ENCODE measurements at places on chromosomes 3 and 15.

DNA sequence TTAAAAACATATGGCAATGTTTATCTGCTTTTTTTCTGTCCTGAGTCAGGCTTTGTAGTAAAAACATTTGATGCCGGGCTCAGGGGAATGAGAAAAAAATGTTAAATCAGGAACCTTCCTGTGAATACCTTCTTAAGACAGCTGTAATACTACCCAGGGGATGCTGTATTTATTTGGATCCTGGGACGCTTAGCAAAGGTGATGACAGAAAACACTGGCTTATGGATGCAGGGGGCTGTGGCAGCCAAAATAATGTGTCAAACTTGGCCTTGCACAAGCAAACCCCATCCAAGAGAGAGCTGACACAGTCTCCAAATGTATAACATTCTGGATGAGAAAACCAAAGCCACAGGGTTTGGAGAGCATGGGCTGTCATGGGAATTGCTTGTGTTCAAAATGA, 438.2 kb upstream of the PROK2 start:
- no peak for DNase-seq

DNA sequence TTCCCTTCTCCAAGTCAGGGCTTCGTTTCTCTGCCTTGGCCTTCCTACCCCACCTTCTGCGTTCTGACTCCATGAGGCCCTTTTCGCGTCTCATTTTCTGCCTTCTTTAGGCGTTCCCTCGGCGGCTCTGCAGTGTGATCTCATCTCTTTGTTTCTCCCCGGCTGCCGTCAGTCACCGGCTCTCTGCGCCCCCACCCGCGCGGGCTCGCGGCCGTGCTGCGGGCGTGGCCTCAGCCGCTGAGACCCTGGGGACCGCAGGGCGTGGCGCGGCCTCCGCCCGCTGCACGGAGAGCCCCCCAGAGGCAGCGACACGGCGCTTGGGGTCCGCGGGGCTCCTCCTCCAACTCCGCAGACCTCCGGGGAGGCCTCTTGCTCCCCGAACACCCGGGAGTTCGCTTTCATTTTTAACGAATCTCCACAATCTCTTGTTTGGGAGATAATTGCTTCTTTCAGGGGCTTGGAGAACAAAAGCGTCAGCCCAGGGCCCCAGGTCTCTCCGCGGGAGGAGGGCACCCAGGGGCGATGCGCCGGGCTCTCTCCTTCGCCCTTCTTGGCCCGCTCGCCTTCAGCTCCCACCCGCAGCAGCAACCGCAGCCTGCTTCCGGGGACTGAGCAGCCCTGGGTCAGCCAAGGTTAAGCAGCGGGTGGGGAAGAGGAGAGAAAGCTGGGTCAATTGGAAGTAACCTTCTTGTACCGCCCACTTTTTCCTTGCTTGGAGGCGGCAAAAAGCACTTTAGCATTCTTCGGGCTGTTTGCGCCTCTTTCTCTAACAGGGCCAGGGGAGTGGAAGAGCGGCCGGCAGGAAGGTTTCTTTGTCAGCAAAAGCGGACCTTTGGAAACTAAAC, 35.2 kb downstream of the GAP43 start:
- DNase-seq = peak; percentile 76

GRCh38 chr3:152595975-152596821, 238.7 kb upstream of the P2RY1 start:
- no peak for DNase-seq

- peak; percentile 40 for DNase-seq
Observed at GRCh38 chr3:112464264-112464663, 35.0 kb downstream of the BTLA start.

DNA sequence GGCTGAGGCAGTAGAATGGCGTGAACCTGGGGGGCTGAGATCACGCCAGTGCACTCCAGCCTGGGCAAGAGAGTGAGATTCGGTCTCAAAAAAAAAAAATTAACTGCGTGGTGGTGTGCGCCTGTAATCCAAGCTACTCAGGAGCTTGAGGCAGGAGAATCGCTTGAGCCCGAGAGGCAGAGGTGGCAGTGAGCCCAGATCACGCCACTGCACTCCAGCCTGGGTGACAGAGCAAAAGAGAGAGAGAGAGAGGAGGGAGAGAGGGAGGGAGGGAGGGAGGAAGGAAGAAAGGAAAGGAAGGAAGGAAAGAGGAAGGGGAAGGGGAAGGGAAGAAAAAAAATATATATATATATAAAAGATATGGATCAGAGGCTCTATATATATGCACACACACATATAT, 6.0 kb downstream of the TM4SF19 start:
- DNase-seq = no peak

GRCh38 chr15:67259806-67260205, 5.2 kb downstream of the IQCH start:
- DNase-seq = no peak

GRCh38 chr3:53890726-53891475, 758 bp downstream of the SELENOK start:
- DNase-seq = peak; percentile 37

GRCh38 chr15:31265090-31265870, 61.4 kb upstream of the KLF13 start:
- no peak for DNase-seq

- no peak for DNase-seq
Observed at GRCh38 chr15:40693904-40694687, 878 bp upstream of the RAD51 start.

GRCh38 chr3:101413656-101414055, 93.3 kb upstream of the IMPG2 start:
- DNase-seq = no peak

- DNase-seq = no peak
Observed at GRCh38 chr15:65399001-65399706, 21.4 kb upstream of the IGDCC3 start.

- DNase-seq = no peak
Observed at GRCh38 chr15:94744080-94744793, 512.9 kb downstream of the MCTP2 start.

GRCh38 chr3:57169872-57170623, 4.9 kb upstream of the IL17RD start:
- peak; percentile 78 for DNase-seq

- DNase-seq = no peak
Observed at GRCh38 chr15:72222393-72222792, 8.6 kb downstream of the PKM start.

DNA sequence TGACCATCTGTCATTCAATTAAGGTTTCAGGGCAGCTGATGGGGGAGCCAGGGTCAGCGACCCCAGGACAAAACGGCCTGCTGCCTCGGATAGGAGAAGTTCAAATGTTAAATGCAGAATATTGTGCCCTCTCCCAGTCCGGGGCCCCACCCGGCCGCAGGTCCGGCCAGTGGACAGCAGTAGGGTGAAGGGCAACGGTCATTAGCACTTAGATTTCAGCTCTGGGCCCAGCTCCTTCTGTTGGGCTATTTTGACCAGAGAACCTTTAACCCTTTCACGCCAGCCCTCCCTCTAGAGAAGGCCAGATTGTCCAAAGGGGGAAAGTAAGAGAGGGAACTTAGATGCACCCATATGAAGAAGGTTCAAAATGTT, 16.1 kb upstream of the ONECUT1 start:
- DNase-seq = no peak

- DNase-seq = no peak
Observed at GRCh38 chr3:190150681-190151080, 30.0 kb upstream of the P3H2 start.

DNA sequence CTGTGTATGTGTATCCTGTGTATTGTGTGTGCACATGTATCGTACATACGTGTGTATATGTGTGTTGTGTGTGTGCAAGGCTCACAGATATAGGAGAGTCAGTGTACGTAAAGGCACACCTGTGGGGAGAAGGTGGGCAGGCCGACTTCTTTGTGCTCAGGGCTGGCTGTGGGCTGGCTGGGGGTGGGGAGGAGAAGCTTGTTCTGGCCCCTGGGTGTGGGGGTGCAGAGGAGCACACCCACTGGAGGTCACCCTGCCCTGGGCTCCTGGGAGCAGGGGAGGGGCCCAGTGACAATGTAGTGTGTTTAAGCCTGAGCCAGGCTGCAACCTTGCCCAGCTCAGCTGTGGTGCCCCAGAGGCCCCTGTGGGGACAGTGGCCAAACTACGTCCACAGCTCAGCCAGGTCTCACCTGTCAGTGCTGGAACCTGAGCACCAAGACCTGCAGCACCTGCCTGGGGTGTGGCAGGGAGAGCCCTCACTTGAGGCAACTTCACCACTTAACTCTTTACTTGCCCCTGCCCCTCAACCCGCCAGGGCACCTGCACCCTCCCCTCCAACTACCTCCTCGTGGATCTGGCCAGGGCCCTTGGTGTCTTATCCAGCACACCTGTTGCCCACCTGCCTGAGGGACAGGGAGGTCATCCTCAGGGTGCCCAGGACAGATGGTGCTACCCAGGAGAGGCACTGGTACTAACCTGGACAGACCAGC, 2.6 kb upstream of the HHATL start:
- no peak for DNase-seq

GRCh38 chr3:56761887-56762651, 39.7 kb downstream of the ARHGEF3 start:
- DNase-seq = no peak

DNA sequence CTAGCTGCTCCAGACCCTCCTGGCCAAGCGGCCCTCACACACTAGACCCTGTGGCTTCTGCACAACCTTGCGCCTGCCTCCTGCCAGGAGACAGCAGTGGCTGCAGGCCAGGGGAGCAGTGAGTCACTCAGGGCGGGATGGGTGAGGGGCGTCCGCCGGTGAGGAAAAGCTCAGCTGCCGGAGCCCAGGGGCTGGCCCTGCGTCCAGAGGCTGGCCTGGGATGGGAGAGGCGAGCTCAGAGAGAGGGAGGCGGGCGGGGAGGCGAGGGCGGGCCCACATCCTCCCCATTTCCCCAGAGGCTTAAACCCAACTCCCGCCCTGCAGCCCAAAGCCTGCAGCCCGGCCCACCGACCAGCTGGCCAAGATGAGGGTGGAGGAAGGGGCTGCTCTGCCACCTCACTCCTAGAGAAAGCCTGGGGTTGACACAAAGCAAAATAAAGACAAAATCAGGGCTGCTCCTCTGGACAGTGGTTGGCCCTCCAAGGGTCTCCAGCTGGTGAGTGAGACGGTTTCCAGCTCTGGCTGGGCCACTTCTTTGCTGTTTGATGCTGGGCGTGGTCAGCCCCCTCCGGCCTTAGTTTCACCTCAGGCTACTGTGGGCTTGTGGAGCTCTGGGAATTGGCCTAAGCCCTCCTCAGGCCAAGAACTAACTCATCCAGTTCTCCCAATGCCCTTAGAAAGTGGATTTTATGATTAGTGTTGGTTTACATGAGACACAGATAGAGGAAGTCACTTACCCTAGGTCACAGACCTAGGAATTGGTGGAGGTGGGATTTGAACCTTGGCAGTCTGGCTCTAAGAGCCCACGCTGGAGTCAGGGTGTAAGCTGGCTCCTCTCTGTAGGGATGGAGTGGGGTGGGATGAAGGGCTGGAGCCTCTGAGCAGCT, 50.6 kb downstream of the IQSEC1 start:
- no peak for DNase-seq

DNA sequence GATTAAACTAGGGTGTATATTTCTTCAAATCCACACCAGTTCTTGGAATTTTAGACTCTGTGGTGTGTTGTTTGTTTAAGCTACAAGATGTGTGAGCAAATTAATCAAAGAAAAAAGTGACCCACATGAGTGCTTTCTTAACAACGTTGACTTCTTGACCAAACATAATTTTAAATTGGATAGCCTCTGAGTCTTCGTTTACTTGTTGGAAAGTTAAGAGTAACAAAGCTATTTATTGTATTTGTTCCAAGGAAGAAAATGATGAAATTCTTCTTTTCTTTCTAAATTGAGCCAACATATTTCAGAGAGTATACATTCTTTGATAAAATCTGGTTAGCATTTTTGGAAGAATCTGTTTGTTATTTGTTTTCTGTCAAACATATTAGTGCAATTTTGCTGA, 99.9 kb upstream of the IGSF10 start:
- no peak for DNase-seq

GRCh38 chr3:113548501-113548900, 16.1 kb downstream of the SIDT1 start:
- no peak for DNase-seq

GRCh38 chr15:69517052-69517451, 64.4 kb downstream of the RPLP1 start:
- DNase-seq = no peak

DNA sequence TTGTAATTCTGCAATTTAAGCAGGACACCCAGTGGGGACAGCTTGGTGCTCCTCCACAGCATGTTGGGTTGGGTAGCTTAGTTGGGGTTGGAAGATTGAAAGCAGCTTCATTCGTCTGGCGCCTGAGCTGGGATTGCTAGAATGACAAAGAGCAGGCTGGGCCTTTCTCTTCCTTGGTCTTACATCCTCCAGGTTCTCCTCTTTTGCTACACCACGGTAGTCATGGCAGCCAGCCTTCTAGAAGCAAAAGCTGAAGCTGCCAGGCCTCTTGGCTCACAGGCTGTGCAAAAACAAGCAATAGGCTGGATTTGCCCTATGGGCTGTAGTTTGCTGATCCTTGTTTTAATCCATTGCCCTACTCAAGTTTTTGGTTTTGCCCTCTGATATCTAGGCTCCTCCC, 3.2 kb upstream of the ANXA2 start:
- no peak for DNase-seq

- DNase-seq = peak; percentile 73
Observed at GRCh38 chr15:85318048-85318731, 62.2 kb upstream of the AKAP13 start.

DNA sequence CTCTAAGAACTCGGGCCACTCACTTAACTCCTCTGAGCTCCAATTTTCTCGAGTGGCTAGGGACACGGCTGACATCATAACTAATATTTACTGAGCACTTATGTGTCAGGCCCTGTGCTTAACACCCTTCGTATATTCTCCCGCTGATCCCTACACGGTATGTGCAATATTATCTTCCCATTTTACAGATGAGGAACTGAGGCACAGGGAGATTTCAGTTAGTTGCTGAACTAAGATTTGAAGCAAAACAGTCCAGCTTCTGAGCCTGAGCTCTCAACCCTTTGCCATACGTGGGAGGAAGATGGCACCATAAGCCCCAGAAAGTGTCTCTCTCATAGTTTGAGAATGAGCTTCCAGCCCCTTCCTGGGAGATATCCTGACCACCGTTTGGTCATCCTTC, 19.6 kb downstream of the FAH start:
- no peak for DNase-seq

- DNase-seq = no peak
Observed at GRCh38 chr15:78408961-78409360, 29.1 kb upstream of the IREB2 start.

DNA sequence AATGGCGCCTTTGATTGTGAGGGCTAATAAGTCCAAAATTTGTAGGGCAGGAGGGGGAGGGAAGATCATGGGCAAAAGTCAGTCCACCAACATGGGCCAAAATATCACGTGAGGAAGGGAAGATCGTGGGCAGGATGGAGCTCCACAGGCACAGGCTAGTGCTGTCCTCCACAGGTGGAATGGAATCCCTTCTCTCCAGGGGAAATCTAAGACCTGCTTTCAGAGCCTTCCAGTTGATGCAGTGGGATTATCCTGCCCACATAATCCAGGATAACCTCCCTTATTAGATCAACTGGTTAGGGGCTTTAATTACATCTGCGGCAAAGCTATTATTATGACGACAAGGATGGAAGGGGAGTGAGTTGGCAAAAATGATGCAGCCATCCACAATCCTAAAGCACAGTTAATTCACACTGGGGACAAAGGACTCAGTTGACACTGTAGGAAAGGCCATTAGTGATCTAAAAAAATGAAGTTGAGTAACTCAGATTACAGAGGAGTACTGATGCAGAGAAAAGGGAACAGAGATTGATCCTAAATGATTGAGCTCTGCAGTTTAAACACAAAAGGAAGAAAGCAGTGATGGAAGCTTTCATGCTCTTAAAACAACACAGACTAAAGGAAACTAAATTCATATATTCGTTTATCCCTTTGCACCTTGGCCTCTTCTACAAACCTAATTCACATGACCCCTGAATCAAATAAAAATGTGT, 159.8 kb downstream of the AKAP13 start:
- no peak for DNase-seq
